ENCODE measurements at places on chromosomes 4 and X. TPM values are rescaled to one million over a fixed set of nuclear protein-coding genes. Genes with fewer than 3 reads are reported as not detected.

- no peak for DNase-seq
Observed at GRCh38 chr4:41510179-41510578, 27.8 kb upstream of the LIMCH1 start.

DNA sequence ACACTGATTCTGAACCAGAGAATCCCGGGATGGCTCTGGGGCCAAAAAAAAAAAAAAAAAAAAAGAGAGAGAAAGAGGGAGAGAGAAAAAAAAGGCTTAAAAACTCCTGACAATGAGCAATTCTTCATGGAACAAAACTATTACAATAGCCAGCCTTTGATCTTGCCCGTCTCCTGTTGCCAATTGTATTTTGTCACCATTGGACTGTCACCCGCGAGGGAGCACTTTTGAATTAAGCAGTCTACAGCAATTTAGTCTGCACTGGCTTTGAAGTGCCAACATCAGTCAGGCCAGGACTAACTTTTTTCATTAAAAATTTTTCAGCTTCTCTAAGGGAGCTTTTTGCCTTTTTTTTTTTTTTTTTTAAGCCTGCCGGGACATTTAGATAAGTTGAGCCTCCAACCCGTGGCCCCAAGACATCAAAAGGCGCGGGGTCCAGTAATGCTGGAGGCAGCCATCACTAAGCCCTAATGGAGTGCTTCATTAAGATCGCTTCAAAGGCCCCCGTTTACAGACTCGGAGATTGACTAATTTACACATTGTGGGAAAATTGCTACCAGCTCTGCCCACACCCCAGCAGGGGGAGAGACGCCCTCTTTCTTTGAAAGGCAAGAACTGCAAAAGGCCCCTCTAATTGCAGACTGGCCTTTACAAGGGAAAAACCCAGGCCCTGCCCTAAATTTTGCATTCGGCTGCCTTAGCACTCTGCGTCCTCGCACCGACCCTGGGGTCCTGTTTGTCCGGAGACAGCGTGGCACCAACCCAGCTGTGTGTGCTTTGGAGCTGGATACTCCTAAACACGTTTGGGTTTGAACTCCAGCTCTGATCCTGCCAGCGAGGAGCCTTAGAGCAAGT, 98.1 kb upstream of the MSX1 start:
- DNase-seq = no peak

DNA sequence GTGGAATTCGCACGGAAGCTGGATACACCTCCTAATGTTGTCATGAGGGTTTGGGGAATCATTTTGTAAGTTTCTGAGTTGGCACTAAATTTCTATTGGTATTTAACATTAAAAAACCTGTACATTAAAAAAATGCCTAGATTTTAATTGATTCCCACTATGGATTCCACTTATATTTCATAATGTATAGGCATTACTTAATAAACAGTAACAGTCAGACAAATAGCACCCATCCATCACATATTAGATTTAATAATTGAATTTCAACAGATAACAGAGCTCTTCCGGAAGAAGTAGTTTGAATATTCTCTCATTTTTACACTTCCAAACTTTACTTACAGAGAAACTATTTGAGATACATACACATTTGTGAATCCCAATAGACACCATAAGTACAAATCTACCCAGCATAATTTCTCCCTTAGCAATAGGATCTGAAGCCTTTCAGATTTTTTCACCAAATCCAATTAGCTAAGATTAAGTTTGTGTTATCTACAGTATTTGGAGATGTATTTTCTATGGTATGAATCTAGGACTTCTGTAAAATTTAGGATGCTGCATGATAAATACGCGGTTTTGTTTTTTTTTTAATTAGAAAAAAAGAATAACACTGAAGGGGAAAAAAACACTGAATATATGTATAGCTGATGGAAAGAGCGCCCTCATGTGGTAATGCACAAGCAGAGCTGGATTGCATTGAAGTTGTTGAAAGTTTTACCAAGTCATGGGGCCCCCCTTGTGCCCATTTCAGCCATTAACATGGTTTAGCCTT, 12.2 kb upstream of the ODAM start:
- DNase-seq = no peak

GRCh38 chrX:15158736-15159406, 111.0 kb downstream of the ASB9 start:
- DNase-seq = no peak

GRCh38 chrX:10557166-10557565, 63.2 kb downstream of the MID1 start:
- DNase-seq = no peak

Gene ARHGAP36
- total RNA-seq = 0.89 TPM

Gene MYL5
- 17.8 TPM for total RNA-seq

Gene TMPRSS11D
- not detected for total RNA-seq
